MCF 10A (cell line): ENCODE measurements at places on chromosomes 5 and 9.

GRCh38 chr5:154278908-154279307, 88.4 kb downstream of the GALNT10 start:
- DNase-seq: no peak

GRCh38 chr9:75265525-75265972, 177.2 kb downstream of the OSTF1 start:
- DNase-seq: peak; percentile 66

GRCh38 chr9:109001275-109001676, 12.0 kb downstream of the CTNNAL1 start:
- DNase-seq: peak; percentile 9

- DNase-seq: peak; percentile 61
Measured at GRCh38 chr5:167284222-167284890, 1007.1 kb upstream of the WWC1 start.

DNA sequence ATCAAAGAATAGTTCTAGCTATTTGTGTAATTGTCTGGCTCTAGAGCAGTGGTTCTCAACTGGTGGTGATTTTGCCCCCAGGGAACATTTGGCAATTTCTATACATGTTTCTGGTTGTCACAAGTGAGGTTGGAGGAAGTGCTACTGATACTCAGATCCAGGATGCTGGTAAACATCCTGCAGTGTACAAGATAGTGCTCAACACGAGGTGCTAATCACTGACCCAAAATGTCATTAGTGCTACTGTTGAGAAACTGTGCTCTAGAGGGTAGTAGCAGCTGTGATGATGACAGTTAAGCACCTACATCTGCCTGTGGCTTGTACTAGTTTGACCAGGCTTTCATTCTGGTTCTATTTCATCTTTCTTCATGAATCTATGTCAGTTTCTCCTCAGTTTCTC, 22.1 kb downstream of the LRRC19 start:
- DNase-seq: no peak
